Foreskin melanocyte (primary cell): ENCODE measurements at places on chromosomes 11 and 22.

DNA sequence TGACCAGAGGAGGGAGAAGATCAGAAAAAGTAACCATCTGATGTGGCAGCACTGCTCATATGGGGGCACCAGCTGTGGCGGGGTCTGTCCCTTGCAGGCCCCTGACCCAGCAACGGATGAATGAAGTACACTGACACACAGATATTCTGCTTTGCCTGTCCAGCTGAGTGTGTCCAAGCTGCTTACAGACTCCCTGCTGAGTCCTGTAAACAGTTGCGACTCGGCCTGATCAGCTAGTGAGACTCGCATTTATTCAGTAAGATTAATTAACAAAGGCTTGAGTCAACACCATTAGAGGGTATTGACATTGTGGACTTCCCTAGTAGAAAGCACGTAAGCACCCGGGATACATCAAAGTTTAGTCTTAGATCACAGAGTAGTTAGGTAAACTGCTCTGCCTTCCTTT lies 15.3 kb upstream of the OR10D3 start:
- no peak for DNase-seq

- no peak for DNase-seq
These were observed 521 bp upstream of the PTS start for GRCh38 chr11:112225753-112226061.

DNA sequence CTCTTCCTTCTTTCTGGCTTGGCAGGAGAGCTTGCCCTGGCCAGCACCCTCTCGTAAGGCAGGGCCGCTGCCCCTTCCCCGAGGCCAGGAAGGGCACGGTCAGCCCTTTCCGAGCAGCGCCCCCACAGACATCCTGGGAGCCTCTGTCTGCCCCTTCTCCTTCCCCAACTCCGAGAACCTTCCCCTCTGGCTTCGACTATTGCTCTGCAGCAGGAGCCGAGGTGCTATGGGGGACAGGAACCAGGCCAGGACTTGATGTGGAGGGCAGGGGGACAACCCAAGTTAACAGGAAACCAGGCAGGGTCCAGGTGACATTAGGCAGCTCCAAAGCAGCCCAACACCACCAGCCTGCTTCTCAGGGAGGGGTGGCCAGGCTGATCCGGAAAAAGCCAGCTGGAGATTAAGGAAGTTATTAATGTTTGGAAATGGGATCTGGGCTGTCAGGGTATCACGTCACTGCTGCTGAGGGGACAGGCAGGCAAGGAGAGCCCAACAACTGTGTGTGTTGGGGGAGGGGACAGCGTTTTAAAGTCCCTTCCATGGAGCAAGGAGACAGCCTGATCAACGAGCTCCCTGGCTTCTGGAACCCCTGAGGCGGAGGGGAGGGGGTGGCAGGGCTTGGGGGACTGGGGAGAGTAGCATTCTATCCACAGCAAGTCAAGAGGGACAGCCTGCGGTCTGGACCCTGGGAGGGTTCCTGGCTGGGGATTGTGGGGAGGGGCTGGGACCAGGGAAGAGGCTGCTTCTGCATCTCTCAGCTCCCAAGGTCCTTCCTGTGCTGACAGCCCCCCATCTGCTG lies 27.3 kb downstream of the SYT7 start:
- DNase-seq: no peak

GRCh38 chr11:102680945-102681344 lies 24.6 kb downstream of the MMP27 start:
- no peak for DNase-seq

GRCh38 chr22:17471886-17472535 lies 91.3 kb upstream of the SLC25A18 start:
- no peak for DNase-seq

- peak; percentile 90 for DNase-seq
These were observed 1.2 kb downstream of the ARHGEF17 start for GRCh38 chr11:73308961-73309919.

DNA sequence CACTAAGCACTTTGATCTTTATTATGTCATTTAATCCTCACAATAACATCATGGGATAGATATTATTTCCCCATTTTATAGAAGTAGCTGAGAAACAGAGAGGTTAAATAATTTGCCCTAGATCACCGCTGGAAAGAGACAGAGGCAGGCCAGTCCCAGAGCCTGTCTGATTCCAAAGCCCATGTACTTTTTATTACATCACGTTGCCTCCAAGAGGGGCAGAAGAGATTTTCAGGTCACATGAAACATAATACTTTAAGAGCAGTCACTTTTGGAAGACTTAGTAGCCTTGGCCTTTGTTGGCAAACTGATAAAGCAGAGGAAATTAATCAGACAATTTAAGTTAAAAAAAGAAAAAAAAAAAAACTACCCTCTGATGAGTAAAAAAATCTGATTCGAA lies 200.2 kb upstream of the ARHGAP20 start:
- no peak for DNase-seq

DNA sequence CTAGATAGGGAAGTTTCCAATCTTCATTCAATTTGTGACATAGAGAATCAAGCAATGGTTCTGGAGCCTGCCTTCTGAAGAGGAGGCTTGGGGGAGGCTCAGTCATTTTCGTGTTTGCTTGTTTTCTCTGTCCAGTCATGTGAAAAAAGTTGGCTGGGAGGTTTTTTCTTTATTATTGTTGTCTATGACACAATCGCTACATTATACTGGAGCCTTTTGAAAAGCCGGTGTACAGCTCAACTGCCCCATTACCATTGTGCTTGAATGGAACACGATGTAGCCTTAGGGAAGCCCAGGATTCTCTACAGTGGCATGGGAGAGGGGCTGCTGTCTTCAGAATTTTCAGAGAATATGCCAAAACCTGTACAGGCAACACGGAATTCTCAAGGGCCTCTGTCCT lies 57.9 kb upstream of the NCAM1 start:
- DNase-seq: peak; percentile 89

DNA sequence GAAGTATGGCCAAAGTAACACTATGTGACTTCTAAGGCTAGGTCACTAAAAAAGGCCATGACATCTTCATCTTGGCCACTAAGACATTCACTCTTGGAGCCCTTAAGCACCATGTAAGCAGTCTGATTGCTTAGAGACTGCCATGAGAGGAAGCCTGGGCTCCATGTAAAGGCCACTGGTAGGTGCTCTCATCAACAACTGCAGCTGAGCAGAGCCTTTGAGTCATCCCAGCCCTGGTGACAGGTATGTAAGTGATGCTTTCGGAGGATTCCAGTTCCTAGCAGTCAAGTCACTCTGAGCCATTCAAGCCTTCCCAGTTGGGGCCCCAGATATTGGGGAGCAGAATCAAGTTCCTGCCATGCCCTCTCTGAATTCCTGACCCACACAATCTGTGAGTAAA lies 26.2 kb downstream of the GAB2 start:
- DNase-seq: no peak

DNA sequence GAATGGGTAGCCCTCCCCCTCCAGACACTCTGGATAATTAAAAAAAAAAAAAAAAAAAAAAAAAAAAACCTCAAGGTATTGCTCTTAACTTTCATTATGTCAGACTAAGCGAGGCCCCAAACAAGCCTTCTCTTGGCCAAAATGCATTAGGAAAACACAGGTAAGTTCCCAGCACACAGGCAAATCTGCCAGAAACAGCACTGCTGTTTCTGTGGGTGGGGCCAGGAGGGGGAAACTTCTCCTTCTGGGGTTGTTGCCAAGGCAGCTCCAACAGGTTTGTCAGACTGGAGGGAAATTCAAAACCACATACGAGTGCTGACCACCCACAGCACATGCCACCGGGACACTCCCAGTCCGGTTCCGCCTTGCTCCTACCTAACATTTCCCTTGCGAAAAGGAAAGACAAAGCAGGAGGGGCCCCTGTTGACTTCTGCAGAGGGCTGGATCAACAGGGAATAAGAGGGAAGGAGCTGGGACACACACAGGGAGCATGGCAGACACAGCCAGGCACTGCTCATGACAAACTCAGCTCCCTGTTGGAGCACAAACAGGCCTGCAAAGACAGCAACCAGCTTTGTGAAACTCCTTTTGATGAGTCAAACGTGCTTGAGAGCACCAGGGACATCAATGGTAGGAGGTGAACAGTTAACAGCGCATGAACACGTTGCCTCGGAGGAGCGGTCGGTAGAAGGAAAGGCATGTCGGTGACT lies 55.0 kb downstream of the MYH9 start:
- no peak for DNase-seq

DNA sequence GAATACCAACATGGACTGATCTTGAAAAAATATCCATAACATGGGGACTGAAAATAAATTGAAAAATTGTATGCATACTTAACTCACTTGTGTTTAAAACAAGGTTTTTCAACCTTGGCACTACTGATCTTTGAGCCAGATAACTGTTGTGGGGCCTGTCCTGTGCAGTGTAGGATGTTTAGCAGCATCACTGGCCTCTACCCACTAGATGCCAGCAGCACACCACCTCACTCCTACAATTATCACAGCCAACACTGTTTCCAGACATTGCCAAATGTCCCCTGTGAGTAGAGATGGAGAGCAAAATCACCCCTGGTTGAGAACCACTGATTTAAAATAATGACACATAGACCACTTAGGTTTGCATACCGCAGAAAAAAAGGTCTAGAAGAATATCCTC lies 45.0 kb upstream of the SLC1A2 start:
- no peak for DNase-seq

DNA sequence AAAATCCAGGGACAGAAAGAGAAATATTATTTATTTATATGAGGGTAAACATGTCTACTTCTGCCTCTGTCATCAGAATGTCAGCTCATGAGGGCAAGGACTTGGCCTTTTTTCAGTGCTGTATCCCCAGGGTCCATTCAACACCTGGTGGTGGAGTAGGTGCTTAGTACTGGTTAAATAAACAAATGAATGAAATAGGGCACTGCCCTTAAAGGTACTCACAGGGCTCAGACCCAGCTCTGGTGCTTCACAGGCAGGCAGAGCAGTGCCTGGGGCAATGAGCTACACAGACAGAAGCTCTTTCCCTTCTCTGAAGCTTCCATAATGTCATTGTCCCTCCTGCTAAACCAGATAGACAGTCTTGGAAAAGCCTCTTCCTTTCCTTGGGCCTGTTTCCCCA lies 30.9 kb downstream of the P4HA3 start:
- no peak for DNase-seq

- DNase-seq: peak; percentile 66
These were observed 28.8 kb downstream of the YAP1 start for GRCh38 chr11:102139081-102139498.

DNA sequence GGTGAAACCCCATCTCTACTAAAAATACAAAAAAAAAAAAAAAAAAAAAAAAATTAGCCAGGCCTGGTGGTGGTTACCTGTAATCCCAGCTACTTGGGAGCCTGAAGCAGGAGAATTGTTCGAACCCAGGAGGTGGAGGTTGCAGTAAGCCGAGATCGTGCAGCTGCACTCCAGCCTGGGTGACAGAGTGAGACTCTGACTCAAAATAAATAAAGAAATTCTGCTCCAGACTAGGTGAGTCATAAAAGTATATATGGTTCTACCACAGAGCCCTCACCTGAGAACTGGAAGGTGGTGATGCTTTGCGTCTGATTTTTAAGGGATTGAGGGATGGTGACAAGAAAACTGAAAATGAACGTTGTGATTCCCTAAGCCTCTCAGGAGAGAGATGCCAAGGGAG lies 58.4 kb downstream of the NTM start:
- no peak for DNase-seq

- no peak for DNase-seq
These were observed 1079.7 kb downstream of the TBC1D22A start for GRCh38 chr22:47842119-47842518.

GRCh38 chr11:44638032-44638431 lies 72.6 kb downstream of the CD82 start:
- DNase-seq: no peak

DNA sequence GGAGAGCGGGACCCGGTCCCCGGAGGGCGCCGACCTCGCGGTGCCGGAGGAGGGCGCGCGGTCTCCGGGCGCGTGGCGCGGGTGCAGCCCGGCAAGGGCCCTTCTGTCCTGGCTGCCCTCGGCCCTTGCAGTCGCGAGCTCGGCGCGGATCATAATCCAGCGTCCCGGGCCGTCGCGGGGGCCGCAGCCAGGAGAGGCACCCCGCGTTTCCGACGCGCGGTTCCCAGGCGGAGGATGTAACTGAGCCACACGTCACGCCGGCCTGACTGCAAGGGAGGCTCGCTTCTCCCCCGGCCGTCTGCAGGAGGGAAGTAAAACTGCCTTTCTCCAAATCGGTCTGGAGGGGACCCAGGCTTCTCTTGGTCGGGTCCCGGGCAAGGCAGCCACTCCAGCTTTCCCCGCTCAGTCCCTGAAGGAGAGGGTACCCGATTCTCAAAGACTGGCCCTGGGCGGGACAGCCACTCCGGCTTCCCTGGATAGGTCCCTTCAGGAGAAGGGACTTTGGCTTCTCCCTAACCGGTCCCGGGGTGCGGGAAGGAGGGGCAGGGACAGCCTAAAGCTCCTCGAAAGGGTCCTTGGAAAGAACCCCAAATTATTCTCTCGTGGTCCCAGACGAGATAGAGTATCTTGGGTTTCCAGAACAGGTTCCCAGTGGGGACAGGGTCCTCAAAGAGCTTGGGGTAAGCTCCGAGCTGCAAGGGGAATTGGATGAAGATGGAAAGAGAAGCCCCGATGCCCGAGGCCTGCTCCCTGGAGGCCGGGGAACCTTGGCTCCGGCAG lies 836 bp downstream of the SPON1 start:
- no peak for DNase-seq

- DNase-seq: no peak
These were observed 46.4 kb upstream of the ARHGAP42 start for GRCh38 chr11:100640646-100641045.

DNA sequence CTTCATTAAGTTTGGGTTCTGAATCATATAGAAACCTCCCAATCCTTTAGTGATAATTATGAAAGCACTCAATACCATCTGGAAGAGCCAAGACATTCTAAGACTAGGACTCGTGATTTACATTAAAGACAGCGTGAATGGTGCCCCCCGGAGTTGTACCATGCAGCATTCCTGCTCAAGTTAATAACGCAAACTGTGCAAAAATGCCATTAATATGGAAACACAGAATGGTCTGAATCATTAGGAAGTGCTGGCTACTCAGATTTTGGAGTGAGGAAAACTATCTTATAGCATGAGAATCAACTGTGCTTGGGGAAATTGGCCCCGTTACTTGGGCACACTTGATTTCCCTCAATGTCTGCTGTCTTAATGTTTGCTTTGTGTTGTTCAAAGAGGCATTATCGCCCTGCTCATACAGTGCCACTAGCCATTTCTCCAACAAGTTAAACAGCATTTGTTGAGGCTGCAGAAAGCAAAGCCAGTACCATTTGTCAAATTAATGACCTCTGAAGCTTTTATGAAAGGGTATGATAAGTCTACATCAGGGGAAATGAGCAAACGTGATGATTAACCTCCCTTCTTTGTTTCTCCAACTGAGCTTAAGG lies 18.5 kb upstream of the TPH1 start:
- no peak for DNase-seq
